ENCODE measurements at places on chromosomes 16 and 17. TPM values are rescaled to one million over a fixed set of nuclear protein-coding genes. Genes with fewer than 3 reads are reported as not detected.

GRCh38 chr17:77889135-77889505, 69.4 kb upstream of the TNRC6C start:
- no peak for DNase-seq

- no peak for DNase-seq
Measured at GRCh38 chr16:4612977-4613635, 1.6 kb downstream of the UBALD1 start.

DNA sequence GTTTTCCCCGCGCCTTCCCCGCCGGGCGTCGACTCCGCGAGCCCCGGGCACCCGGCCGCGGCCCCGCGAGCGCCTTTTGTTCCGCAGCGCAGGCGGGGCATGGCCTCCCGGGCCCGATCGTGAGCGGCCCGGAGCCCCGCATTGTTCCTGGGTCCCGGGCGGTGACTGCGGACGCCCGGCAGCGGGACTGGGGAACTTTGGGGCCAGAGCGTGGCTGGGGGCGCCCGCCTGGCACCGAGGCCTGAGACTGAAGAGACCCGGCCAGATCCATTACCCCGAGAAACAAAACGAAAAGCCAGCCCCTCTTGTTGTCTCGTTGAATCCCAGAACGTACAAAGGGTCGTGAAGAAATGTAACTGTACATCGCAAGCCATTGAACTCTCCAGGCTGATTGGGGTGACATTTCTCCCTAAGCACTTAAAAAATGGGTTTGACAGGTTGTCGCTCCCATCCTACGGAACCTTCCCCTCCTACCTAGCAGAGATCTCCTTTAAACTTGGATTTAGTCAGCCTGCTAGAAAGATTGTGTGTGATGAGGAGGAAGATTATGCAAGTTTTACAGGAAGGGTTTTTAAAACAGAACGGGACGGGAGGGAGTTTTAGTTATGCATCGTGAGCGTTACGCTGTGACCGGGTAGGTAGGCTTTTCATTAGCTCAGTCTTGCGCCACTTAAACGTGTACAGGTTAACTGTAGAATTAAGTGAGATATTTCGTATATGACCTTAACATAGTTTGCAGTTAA, 825 bp downstream of the METTL9 start:
- DNase-seq: peak; percentile 32

DNA sequence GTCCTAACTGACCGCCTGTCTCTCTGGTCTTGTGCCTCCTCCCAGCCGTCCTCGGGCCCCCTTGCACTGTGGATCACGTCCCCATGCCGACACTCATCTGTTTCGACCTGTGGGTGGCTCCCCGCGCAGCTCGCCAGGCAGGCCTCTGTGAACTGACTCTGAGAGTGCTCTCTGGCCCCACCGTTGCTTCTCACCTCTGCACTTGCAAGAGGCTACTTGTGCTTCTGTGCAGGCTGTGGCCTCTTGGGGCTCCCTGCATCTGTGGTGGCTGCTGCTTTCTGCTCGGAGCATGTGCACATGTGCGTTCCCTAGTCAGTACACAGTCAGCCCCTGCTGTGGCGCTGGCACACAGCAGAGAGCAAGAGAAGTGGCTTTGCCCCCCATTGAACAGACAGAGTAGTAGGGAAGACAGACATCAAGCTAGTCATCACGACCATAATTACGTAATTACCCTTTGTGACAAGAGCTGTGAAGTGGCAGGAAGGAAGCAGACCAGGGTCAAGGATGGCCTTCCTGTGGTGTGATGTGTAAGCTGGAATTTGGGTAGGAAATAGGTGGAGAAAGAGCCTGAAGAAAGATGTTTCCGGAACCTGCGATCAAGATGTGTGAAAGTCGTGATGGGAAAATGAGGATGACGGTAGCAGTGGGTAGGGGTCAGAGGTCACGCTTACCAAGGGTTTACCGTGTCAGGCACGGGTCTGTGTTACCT, 256.0 kb upstream of the CACNG5 start:
- DNase-seq: no peak

DNA sequence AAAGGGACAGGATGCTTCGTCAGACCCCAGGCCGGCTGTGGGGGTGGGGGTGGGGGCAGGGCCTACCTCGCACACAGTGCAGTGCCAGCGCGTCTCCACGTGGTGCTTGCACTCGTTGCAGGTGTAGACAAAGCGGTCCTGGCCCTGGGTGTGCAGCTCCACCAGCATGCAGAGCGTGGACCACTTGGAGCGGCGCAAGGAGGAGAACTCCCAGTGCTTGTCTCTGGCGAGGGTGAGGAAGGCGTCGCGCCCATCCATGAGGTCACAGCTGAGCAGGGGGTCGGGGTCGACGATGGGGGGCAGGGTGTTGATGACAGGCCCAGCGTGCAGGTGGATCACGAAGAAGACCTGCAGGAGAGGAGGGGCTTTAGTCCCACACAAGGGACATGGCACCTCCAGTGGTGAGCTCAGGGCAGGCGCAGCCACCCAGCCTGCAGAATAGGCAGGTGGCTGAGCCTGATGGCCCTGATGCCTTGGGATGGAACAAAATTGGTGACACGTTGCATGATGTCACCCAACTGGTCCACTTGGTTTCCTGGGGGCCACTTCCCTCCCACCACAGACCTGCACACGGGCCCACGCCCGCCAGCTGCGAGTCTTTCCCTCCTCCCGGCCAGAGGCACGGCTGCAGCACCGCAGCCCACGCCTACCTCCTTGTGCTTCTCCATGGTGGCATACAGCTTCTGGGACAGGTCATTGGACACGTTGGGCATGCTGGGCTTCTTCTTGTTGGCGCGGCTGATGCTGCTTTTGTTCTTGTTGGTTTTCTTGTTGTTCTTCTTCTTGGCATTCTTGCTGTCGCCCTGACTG, 14.0 kb upstream of the TRAP1 start:
- DNase-seq: no peak

DNA sequence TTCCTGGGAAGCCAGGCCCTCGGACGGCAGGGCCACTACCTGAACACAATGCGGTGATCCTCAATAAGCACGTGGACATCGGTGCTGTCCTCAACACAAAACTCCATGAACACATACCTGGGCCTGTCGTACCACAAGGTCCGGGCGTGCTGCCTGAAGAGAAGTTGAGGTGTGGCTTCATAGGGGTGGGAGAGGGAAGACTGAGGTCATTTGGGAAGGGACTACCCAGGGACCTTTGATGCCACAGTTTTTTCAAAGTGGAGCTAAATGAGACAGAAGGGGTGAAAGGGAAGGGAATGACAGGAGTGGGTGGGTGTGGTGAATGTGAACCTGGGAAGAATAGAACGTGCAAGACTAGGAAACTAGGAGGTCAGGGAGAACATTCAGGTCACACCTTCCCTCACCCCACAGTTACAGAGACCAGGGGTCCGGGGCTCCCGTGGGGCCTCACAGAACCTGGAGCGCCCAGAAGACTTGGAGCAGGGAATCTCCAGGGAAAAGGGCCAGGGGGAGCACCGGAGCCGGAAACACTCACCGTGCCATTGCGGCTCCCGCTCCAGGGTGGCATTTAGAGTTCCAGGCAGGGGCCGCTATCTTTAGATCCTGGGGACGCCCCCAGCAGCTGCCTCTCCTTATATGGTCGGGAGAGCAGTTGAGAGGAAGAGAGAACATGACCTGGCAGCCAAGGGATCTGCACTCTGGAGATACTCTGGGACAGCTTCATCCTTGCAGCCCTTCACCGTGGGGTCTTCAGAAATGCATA, at the start of gene PTGES3L:
TSS of gene PTGES3L (minus strand) at position 570 of the 763 bp plus-strand sequence. CDS start at position 543, 27 bp downstream.
- DNase-seq: no peak

DNA sequence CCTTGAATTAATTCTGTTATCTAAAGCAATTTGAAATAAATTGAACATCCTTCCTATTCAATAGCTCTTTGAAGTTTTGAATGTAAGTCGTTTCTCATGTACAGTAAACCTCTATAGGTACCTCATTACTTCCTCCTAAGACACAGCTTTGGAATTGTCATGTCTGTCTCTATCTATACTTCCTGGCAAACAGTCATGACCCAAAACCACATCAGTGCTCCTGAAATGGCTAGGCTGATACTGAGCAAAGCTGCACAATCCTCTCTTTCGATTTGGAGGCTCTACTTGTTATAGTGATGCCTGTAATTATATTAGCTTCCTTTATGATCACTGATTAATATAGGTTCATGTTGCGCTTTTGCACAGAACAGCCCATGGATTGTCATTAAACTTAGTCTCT, 110.1 kb downstream of the ADAMTS18 start:
- no peak for DNase-seq

DNA sequence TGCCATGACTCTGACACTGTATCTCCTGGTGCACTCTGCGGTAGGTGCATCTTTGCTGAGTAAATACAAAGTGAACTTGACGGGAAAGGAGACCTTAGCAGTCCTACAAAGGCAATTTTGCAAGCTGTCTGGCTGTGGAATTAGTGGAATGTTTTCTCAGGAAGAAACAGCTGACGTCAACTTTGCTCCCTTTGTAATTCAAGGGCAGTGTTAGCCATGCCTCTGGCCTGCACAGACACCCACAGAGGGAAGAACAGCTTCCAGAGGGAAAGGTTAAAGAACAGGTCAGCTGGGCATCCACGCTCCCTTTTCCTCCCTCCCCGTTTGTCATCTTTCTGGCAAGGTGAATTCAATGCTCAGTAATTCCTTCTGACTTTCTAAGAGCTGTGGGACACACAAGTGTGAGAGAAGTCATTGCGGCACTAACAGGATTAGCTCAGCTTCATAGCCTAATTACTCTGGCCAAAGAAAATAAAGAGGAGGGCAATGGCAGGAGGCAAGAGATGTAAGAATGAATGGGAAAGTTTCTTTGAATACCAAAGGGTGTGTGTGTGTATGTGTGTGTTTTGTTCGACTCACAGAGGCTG, 476.9 kb upstream of the GOT2 start:
- peak; percentile 18 for DNase-seq

GRCh38 chr17:79840269-79840988, 1.2 kb upstream of the CBX4 start:
- no peak for DNase-seq

DNA sequence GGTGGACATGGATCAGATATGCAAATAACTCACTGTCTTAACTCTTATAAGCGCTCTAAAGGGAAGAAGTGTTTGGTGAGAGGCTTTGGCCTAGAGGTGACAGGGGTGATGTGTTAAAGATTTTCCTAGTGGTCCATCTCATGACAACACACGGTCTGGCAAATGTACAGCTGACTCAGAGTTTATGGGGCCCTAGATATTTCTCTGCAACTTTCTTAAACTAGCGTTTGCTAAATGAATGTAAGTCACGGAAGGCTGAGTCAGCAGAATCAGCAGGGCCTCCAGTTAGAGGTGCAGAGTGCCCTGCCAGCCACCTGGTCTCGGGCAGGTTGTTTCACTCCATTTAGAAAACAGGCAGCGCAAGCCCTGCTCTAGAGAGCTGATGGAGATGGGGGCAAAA, 40.1 kb downstream of the CLEC16A start:
- DNase-seq: no peak

DNA sequence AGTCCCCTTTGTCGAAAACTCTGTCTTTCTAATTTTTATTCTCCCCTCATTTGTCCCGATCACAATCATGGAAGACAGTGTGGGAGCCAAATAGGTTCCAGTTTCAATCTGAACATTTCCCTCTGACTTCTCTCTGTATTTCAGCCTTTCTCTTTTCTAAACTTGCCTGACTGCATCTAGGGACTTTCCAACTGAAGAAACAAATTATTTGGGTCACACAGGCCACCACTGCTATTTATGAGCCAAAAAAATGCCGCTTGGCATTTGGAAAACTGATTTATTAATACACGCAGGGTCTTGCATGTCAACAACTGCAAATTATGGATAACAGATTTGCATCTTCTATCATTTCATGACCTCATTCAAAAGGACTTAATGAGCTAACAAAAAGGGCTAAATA, 55.2 kb upstream of the ELAC2 start:
- no peak for DNase-seq

DNA sequence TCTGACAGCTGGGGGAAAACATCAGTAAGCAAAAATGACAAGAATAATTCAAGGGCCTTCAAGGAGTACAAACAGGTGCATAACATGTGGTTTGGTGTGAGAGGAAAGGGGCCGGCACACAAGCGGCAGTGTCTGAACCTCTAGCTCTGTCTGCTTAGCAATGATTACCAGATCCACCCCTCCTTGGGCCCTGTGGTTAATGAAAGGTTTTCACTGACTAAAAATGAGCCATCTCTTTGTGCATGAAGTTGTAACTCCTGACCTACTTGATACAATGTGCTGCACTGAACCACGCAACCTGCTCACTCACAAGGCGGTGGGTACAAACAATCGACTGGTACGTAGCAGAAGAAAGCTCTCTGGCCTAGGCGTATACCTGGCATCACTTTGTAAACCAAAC, 15.1 kb downstream of the FAM117A start:
- DNase-seq: no peak

DNA sequence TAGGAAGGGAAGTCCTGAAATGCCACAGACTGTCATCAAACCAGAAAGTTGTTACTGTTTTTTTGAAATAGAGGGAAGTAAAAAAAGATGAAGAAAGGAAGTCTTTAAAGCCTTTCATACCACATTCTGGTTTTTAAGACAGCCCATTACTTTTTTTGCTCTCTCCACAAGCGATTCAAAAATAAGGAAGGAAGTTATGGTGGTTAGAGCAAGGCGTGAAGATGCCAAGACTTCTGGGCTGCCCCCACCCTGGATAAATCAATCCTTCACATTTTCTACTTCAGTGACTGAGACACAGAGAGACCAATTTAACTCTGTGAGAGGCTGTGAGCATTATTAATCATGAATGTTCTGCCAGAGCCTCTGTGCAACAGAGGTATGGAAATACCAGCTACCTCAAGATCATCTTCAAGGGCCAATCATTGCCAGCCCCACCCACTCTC, 82.3 kb upstream of the BCAR1 start:
- no peak for DNase-seq

DNA sequence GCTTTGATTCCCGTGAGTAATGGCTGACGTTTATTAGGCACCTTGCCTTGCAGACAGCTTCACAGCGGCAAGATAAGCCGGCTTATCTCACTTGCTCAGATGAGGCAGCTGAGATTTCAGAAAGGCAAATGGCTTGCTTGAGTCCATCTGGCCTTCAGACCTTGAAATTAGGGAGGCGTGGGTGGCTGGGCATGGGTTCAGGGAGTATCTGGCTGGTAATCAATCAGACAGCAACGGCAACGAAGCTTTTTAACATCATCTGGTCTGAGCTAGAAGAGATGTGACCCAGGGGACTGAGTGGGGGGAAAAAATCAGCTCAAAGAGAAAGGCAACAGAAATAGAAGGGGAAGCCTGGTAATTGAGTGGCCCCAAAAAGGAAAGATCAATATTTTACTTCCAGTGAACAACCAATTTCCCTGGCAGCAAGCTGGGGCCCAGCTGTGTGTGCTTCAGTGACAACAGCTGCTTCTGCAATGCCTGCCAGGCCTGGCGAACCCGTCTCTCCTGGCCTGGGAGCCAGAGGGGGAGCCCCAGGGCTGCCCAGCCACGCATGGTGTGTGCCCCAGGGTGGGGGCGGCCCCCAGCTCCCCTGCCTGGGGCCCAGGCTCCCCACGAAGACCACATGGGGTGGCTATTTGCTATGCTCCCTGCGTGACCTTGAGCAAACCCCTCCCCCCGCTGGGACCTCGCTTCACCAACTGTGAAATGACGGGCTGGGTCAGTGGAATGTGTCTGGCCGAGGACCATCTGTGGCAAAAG, 34.0 kb downstream of the RAB11FIP4 start:
- no peak for DNase-seq

Gene LCAT
- 10.2 TPM for total RNA-seq

Gene HCRT
- not detected for total RNA-seq

Gene MMP2
- total RNA-seq: 455 TPM

Gene KCNH4
- total RNA-seq: 0.79 TPM

Gene CTF1
- total RNA-seq: 2.1 TPM

Gene CACNG3
- not detected for total RNA-seq

Gene CHMP6
- total RNA-seq: 13.1 TPM

Gene PRR35
- not detected for total RNA-seq

Gene KRT33B
- not detected for total RNA-seq

Gene ANKRD13B
- 7.7 TPM for total RNA-seq

Gene TP53TG3C
- total RNA-seq: not detected
